ENCODE measurements at places on chromosomes 16 and 17. TPM values are rescaled to one million over a fixed set of nuclear protein-coding genes. Genes with fewer than 3 reads are reported as not detected.

Gene CTRB2
- not detected for total RNA-seq

Gene HES7
- total RNA-seq = not detected

Gene AGRP
- not detected for total RNA-seq

Gene CES5A
- total RNA-seq = not detected

Gene CCDC47
- 57.1 TPM for total RNA-seq

Gene PHF12
- total RNA-seq = 19.6 TPM

Gene ASGR1
- 1.6 TPM for total RNA-seq

GRCh38 chr17:72609501-72609900, 483.0 kb downstream of the SLC39A11 start:
- DNase-seq = no peak

DNA sequence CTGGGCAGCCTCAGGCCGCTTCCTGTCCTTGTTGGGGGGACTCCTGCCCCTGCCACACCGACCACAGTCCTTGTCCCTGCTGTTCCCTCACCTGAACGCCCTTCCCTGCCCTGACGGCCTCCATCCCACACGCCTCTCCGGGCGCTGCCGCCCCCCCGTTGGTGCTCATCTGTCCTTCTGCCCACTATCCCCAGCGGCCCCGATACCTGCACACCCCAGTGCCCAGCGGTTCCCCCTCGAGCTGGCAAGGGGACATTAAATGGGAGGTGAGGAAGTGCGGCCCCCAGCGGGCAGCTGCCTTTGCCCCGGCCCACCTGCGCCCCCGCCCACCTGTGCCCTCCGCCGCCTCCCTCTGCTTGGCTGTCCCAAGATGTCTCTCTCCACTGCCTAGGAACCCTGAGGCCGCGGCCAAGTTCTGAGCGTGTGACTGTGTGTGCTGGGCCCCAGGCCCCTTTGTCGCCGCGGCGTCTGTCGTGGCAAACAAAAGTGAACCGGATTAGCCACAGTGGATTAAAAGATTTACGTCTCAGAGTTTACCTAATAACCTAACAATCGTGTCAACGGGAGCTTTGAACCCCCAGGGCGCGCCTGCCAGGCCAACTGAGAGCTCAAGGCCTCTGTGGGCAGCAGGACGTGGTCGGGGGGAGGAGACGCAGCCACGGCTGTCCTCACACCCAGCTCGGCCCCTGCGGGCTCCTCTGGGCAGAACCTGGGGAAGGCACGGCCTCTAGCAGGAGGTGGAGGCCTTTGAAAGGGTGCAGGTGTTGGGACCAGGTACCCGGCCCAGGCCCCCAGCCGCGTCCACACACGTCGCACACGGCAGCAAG, 7.6 kb upstream of the AXIN1 start:
- no peak for DNase-seq

DNA sequence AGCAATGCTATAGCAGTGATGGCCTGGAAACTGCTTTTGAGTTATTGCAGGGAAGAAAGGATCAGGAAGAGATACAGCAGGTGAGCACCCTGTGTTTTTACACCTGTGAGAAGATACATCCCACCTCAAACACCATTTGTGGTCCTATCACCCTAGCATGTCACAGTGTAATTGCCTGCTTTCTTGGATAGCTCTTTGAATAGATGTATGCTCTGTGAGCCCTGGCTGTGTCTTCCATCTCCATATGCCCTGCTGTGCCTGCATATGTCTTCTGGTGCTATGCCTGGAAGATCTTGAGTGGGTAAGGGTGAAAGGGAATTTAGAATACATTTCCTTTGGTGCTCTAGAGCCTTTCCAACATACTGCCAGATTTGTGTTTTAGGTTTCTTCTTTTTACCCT, 15.5 kb downstream of the HLF start:
- DNase-seq = no peak

- no peak for DNase-seq
Observed at GRCh38 chr16:47774661-47775060, 313.5 kb downstream of the PHKB start.

DNA sequence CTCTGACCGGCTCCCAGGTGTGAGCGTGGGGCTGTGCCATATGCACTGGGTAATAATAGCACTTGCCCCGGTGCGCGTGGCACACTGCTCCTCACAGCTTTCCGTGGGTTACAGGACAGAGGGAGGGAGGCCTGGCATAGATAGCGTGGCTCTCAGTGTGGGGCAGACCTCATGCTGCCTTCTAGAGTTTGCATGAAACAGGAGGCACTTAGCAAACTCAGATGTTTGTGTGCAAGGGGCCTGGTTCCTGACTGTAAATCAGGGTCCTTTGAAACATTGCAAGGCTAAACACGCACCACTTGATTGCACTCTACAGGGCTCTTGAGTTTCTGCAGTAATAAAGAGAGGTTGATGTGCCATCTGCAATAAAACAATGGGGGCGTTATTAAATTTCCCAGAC, 101.7 kb downstream of the RPTOR start:
- no peak for DNase-seq

GRCh38 chr17:18891541-18891940, 33.6 kb downstream of the PRPSAP2 start:
- DNase-seq = no peak

GRCh38 chr16:19118938-19119431, 5.2 kb downstream of the ITPRIPL2 start:
- DNase-seq = peak; percentile 77

GRCh38 chr17:62048262-62048661, 16.8 kb downstream of the MED13 start:
- no peak for DNase-seq

DNA sequence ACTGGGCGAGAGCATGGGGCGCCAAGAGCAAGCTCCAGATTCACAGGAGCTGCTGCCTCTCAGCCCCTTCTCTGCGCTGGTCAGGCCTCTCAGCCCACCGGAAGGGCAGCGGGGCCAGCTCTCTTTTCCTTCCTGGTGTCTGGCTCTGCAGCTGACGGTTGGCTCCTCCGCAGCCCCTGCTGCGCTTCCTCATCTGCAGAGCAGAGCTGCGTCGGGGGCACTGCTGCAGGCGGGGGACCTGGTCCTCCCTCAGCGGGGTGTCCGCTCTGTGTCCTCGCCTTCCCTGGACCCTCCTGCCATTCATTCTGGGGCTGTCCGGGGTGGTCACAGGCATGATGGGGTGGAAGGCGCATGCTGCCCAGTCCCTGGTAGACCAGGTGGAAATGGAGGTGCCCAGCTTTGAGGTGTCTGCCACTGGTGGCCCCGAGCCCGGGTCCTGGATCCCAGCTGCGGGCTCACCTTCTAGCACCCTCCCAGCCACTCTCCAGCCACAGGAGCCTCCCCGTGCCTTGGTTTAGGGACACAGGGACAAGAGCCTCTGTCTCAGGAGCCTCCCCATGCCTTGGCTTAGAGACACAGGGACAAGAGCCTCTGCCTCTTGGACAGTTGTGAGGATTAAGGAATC, 84.8 kb downstream of the IRF8 start:
- DNase-seq = no peak

- no peak for DNase-seq
Observed at GRCh38 chr16:54806378-54806777, 124.3 kb upstream of the IRX5 start.

DNA sequence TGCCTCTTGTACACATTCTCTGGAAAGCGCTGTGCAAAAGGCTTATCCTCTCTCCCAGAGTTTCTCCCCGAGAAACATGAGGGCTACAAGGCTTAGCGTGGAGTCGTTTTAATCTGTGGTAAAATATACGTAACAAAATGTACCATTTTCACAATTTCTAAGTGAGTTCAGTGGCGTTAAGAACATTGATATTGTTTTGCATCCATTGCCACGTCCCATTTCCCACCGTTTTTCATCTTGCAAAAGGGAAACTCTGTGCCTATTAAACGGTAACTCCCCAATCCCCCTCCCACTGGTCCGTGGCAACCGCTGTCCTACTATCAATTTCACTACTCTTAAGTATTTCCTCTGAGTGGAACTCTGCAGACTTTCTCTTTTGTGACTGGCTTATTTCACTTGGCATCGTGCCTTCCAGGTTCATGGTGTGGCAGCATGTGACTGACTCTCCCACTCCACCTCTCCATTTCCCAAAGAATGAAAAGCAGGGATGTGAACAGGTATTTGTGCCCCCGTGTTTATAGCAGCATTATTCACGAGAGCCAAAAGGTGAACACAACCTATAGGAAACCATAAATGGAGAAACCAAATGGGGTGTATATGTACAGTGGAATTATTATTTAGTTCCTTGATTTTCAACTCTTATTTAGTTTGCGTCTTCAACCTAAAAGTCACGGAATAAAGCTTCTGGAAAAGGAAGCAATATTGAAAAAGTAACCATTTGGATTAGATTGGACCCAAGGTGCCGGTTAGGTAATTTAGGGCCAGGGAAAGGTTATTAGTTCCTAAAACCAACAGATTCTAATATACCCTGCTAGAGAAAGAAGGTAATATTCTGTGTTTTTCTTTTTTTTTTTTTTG, 1.1 kb upstream of the USP32 start:
- DNase-seq = no peak

DNA sequence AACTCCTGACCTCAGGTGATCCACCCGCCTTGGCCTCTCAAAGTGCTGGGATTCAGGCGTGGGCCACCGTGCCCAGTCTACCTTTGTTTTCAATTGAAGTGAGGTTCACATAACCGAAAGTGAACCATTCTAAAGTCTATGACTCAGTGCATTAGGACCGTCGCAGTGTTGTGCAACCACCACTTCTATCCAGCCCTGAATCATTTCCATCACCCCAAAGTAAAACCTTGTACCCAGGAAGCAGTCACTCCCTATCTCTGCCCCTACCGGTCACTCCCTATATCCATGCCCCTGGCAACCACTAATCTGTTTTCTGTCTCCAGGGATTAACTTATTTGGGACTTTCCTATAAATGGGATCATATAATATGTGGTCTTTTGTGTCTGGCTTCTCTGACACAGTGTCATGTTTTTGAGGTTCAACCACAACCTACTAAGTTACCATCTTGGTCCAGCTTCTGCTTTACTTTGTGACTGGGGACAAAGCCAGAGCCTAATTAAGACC, 28.3 kb upstream of the CDC42EP4 start:
- peak; percentile 82 for DNase-seq

DNA sequence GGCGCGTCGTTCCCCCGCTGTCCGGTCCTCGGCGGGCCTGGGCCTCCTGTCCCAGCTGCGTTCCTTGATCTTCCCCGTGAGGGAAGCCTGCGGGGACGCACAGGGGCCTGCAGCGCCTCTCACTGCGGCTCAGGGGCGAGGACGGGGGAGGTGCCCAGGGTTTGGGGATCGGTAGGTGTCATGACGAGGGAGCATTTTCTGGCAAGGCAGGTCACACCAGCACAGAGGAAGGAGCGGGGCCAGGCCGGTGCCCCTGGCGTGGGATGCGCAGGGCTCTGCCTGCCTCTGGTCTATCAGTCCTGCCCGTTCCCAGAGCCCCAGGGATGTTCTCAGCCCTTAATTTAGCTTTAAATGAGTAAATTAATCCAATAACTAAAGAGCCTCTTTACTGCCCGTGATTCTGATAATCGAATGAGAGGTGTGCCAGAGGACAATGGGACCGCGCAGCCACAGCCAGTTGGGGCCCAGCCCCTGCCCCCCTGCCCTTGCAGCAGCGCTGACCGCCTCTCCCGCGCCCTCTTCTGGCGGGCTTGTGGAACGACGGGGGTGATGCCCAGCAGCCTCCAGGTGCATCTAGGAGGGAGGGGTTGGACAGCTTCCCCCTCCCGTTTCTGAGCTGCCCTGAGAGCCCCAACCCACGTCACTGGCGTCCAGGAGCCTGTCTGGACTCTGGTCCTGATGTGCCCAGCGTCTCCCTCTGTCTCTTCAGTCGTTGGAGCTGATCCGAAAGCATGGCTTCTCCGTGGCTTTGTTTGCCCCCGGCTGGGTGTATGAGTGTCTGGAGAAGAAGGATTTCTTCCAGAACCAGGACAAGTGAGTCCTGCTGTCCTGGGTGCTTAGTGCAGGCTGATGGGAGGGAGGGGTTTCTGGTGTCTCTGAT, 7.9 kb downstream of the ENGASE start:
- DNase-seq = no peak

DNA sequence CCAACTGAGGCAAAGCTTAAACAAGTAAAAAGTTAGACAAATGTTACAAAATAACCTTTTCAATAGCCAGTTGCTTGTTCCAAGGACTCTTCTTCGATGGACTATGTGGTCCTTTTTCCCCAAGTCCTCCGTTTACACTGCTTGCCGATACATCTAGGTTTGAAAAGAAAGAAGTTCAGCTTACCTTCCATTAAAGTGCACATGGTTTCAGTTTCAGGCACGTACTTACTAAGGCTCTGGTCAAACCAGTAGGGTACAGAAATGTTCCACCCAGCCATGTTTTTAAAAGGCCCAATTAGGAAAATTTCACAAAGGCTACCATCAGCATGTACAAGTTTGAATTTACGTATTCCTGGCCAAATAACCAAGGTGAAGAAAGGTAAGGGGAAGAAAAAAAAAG, 2.1 kb downstream of the SRSF2 start:
- no peak for DNase-seq
